CD4-positive, alpha-beta T cell treated with Interleukin-10 for 1 hour (primary cell): ENCODE measurements at places on chromosomes 6 and 20.

GRCh38 chr20:40821429-40821828 lies 132.4 kb upstream of the MAFB start:
- DNase-seq: no peak

- DNase-seq: no peak
These were observed 370.5 kb upstream of the MMS22L start for GRCh38 chr6:97653517-97653916.

GRCh38 chr6:135481783-135482369 lies 15.7 kb downstream of the AHI1 start:
- DNase-seq: no peak

- DNase-seq: no peak
These were observed 168.2 kb upstream of the SSTR4 start for GRCh38 chr20:22866812-22867341.

DNA sequence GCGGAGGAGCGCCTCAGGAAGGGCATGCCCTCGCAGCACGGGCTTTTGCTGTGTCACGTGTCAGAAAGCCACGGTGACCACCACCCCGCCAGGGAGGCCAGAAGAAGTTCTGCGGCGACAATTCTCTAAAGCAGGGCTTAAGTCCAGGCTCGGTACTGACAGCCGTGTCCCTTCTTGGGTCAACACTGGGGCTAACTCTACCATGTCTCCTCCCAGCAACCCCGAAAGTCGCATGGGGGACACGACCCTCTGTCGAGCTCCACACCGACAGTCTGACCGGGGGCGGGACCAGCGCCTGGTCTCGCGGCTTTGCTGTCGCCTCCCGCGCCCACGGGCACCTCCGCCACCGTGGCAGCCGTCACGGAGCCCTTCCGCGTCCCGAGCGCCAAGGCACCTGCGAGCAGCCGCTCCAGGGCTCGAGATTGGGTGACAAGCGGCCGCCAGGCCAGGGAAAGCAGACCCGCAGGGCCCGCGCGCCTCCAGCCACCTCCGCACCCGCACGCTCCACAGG lies 534 bp downstream of the NANP start:
- peak; percentile 32 for DNase-seq

DNA sequence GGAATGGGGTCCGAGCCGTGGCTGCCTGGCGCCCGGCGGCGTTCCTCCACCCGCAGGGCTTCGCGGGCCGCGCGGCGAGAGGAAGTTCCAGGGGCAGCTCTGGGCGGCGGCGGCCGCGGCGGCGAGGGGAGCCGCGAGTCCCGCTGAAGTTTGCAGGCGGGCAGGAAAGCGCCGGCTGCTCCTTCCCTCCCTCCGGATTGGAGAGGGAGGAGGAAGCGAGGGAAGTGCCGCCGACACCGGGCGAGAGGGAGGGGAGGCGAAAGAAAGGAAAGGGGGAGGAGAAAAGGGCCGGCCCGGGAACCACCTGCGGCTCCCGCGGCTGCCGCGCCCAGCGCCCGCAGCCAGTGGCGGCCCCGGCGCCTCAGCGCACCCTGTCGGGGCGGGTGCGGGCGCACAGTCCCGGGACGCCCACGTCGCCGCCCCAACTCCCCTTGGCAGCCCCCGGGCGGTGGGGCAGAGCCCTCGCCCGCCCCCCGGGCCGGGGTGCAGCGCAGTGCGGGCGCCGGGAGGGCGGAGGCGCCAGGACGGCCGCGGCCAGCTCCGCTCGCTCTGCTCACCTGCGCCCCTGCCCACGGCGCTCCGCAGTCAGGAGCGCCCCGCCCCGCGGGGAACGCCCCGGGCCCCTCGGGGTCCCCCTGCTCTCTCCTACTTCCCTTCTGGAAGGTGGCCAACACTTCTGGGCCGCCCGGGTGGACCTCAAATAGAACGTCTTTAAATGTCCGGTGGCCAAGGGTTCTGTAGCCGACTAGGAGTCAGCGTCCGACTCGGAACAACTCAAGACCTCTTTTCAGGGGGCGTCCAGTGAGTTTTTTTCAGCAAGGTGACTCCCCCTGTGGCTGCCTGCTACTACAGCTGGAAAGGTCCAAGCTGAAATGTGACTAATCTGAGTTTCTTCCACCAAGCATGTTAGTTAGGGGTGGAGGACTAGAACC lies 80.3 kb upstream of the CCDC28A start:
- DNase-seq: peak; percentile 33

- no peak for DNase-seq
These were observed 3.2 kb downstream of the NKX2-2 start for GRCh38 chr20:21510414-21511384.

DNA sequence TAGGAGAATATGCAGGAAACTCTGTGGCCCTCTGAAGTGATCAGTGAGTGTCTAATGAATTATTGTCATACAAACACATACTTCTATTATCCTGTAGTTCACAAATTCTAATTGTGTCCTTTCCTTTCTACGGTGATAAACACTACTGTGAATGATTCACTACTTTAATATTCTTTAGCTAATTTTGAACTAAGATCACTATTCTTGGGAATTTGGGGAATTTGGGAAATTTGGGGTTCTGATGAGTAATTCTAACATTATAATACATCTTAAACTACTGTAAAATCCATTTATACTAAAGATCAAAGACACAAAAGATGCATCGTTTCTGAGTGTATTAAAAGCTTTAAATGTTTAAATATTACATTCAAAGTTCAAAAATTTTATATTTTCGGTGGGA lies 1287.2 kb upstream of the CITED2 start:
- no peak for DNase-seq
